CD8-positive, alpha-beta memory T cell (primary cell): ENCODE measurements at places on chromosomes 4 and X. TPM values are rescaled to one million over a fixed set of nuclear protein-coding genes. Genes with fewer than 3 reads are reported as not detected.

Gene HELT
- not detected for total RNA-seq

Gene NOX1
- total RNA-seq: not detected

Gene SPARCL1
- total RNA-seq: not detected

DNA sequence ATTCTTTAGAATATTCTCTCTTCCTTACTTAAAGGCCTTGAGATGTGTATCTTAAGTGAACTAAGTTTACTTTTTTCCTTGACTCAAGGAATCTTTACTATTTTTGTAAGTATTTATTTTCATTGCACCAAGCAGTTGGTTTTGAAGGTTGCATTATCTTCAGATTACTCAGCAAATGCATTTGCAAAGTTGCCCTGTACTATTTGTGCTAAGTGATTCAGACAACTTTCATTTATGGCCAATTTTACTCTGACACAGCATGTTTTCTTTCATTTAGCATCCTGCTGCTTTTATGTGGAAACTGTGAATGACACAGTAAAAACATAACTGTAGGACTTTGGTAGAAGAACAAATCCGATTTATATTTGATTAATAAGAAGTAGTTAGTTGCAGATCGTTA, 191.0 kb downstream of the CCSER1 start:
- DNase-seq: no peak

GRCh38 chr4:109075621-109076020, 226.8 kb downstream of the COL25A1 start:
- DNase-seq: no peak

DNA sequence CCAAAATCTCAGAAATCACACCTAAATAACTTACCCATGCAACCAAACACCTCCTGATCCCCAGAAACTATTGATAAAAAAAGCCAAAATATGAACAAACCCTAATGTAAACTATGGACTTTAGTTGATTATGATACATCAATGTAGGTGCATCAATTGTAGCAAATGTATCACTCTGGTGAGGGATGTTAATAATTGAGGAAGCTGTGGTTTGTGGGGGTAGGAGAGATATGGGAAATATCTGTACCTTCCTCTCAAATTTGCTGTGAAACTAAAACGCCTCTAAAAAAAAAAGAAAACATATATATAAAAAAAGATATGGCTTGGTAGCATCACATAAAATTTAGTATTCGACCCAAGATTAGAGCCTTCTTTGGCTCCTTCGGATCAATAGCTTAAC, 144.3 kb upstream of the CPEB2 start:
- DNase-seq: no peak

DNA sequence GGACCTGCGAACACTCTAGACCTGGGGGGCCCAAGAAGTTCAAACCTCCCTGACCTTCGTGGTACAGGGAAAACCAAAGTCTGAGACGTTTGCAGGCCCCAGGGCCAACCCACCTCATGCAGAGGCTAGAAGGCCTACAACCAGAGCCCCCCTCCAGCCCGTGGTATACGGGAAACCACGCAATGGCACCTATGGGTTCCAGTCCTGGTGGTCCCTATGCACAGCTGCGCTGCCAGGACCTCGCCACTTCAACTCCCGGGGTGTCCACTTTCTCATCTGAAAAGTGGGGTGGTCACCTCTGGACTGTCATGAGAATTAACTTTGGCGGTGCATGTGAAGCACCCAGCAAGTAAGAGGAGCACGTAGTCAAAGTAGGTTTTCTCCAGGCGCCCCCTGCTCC, 8.4 kb upstream of the MSX1 start:
- DNase-seq: no peak

Gene CT45A3
- total RNA-seq: not detected

GRCh38 chr4:111283066-111283677, 660.3 kb upstream of the PITX2 start:
- no peak for DNase-seq

GRCh38 chrX:105297041-105297440, 76.5 kb upstream of the TEX13A start:
- no peak for DNase-seq

Gene SH2D1A
- total RNA-seq: 94.6 TPM

DNA sequence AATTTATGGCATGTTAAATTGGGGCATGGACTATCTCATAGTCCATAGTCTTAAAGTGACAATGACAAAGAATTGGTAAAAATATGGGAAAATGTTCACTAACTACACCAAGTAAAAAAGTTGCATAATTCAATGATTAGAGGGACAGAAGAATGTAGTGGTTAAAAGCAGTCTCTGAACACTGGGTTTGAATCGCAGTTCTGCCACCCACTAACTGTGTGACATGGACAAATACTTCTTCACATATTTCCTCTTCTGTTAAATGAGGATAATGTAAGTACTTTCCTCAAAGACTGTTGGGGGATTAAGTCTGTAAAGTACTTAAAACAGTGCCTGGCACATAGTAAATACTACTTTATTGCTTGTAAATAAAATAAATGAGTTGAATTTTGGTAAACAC, 15.3 kb downstream of the COQ2 start:
- no peak for DNase-seq

Gene GJB1
- total RNA-seq: not detected

- no peak for DNase-seq
These were observed 12.5 kb upstream of the HSFX4 start for GRCh38 chrX:149916745-149917392.

Gene YIPF7
- not detected for total RNA-seq

GRCh38 chr4:168550064-168550766, 53.4 kb downstream of the PALLD start:
- DNase-seq: no peak

GRCh38 chr4:85953651-85954018, 406.2 kb downstream of the MAPK10 start:
- DNase-seq: no peak

Gene GYG2
- total RNA-seq: not detected

DNA sequence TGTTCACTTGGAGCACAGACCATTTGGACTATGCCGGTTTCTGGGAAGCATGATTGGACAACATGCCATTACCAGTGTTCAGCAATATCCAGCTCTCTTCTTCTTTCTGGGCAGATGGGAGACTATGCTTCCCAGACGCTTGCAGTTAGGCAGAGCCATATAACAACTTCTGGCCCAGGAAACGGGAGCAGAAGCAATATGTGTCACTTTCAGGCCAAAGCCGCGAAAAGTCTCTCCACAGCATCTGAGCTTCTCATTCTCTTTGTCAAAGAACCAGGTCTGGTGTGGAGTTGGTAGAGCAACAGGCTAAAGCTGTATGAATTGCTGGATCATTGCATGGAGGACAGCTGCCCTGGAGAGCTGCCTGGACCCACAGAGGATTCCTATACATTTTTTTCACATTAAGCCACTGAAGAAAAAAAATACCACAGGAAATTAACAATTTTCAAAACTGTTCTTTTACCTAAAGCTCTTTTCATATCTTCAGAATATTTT, 131.4 kb upstream of the FRG1 start:
- DNase-seq: no peak

DNA sequence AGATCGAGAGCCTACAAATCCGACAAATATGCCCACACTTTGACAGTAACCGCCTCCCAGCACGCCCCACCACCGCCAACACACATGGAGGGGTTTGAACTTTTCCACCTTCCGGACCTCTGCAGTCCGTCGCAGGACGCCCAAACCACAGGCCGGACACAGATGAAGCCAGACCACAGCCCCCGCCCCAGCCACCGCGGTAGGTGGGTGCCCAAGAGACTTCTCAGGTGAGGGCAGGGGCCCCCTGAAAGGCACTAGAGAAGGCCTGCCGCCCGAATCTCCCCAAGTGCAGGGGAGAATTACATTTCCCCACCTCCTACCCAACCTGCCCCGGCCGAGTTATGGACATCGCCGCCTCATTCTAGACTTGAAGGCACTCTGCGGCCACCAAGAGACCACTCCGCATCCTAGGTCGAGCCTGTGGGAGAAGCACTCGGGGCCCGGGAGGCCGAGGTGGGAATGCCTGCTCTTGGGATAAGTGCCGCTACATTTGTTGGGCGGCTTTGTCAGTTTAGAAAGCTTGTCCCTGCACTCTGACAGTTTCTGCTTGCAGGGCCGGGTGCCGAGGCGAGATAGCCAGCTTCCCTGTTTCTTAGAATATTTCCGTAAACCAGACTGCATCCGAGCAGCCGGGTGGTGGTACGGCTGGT, 21.5 kb downstream of the HAND2 start:
- DNase-seq: no peak

DNA sequence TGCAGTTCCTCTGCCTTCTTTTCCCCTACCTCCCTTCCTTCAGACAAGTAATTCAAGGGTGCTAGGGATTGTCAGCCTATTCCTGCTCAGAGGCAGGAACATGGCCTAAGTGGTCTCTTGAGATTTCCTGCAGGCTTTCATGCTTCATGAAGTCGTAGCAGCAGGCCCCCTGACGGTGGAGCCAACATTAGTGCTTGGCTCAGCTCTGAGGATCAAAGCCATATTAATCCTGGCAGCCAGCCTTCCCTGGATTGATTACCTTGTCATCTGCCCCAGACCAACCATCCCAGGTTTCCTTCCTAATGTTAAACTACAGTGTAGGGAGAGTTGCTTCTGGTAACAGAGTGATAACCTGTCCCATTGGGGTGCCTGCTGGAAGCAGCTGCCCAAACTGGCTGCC, 84.1 kb downstream of the SLC16A2 start:
- DNase-seq: no peak

- no peak for DNase-seq
These were observed 97.6 kb upstream of the MAML3 start for GRCh38 chr4:140251571-140251970.

GRCh38 chr4:56426273-56426672, 9.1 kb downstream of the PPAT start:
- no peak for DNase-seq

Gene USP38
- 28.9 TPM for total RNA-seq

GRCh38 chr4:41134581-41134980, 79.8 kb downstream of the APBB2 start:
- DNase-seq: no peak

Gene RAB39B
- 12.5 TPM for total RNA-seq

Gene S100G
- total RNA-seq: not detected

DNA sequence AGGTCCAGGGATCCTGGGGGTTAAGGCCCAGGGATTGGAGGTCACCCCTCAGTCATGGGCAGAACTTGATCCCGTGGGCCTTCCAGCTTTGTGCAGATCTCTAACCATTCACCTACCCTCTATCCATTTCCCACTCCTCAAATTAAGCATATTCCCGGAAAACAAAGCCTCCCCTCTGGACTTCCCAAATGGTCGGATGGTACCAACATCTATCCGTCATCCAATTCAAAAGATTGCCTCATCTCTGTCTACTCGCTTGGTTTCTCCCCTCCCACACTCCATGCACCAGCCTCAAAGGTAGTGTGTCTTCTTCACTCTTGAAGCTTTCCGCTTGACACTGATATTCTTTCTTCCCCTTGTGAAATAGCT, 473 bp upstream of the BCLAF3 start:
- no peak for DNase-seq

DNA sequence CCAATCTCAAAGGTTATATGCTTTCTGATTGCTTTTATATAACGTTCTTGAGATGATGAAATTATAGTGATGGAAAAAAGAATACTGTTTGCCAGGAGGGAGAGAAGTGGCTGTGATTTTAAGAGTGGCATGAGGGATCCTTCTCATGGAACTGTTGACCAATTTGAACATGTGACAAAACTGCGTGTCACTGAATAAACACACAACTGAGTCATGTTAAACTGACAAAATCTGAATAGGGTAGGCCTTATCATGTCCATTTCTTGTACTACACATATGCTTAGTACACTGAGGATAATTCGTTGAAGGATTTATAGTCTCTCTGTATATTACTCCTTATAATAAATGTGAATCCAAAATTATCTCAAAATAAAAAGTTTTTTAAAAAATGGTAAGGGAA, 22.2 kb upstream of the HSPA4L start:
- no peak for DNase-seq

Gene CXXC4
- not detected for total RNA-seq

DNA sequence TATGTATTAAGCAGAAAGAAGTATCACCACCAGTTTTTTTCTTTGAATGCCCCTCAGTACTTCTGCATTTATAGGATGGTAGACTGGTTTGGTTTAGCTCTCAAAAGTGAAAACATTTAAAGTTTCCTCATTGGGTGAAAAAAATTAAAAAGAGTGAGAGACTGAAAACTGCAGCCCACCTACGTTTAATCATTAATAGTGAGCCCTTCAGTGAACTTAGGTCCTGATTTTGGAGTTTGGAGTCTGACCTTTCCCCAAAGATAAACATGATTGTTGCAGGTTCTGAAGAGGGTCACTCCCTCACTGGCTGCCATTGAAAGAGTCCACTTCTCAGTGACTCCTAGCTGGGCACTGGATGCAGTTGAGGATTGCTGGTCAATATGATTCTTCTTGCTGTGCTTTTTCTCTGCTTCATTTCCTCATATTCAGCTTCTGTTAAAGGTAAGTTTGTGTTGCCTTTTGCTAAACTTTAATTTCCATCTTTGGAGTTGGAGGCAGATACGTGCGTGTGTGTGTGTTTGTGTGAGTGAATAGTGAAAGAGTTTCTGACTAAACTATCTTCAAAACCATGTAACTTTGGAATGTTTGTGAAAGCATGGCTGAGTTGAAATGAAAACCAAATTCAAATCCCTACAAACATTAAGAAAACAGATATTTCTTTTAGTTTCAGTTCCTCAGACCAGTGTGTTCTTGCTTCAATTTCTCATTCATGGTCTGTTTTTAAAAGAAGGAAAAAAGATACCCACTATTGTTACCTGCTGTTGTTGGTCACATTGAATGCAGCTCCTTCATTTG, at the start of gene MTTP:
TSS of gene MTTP (plus strand) at position 295 of the 795 bp plus-strand sequence. CDS start at position 381, 86 bp downstream.
- no peak for DNase-seq

DNA sequence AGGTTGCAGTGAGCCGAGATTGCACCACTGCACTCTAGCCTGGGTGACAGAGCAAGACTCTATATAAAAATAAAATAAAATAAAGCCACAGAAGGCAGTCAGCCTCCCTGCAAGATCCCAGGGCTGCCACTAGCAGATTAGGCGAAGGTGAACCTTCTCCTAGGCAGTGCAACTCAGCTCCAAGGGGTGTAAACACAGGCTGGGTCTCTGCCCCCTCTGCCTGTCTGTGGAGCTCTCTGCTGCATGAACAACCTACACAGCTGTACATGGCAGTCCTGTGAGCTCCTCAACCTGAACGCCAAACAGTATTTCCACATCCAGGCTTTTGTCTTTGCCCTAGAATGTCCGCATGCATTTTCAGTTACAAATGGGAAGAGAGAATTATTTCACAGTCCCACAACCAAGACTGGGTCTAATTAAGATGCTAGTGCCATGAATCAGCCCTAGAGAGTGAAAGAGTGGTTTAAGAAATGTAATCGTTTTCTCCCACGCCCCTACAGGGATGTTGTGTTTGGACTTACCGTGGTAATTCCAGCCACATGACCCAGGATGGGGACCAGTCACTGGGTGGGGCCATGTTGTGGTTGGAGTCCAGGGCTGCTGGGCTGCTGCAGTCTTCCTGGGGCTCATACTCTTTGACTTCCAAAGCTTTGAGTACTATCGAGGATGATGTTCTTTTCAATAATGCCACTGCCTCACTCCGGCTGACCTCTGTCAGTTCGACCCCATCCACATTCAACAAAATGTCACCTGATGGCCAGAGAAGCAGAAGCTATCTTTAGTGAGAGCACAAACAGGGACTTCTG, 99.0 kb downstream of the FIP1L1 start:
- DNase-seq: no peak

- no peak for DNase-seq
These were observed 16.0 kb downstream of the C4orf33 start for GRCh38 chr4:129111919-129112318.
